ENCODE measurements at places on chromosomes 11 and 22. TPM values are rescaled to one million over a fixed set of nuclear protein-coding genes. Genes with fewer than 3 reads are reported as not detected.
A peak's percentile ranks its signal among the peaks of the same experiment; 100 is the strongest.

GRCh38 chr22:25219948-25220442 lies 556 bp downstream of the CRYBB2 start:
- no peak for DNase-seq
- peaks cover 2% of the 10 kb centered on the region for H3K27me3 ChIP-seq
- H3K36me3 ChIP-seq, result no peaks in the 10 kb centered on the region
- H3K27ac ChIP-seq, result no peak overlapping the region

DNA sequence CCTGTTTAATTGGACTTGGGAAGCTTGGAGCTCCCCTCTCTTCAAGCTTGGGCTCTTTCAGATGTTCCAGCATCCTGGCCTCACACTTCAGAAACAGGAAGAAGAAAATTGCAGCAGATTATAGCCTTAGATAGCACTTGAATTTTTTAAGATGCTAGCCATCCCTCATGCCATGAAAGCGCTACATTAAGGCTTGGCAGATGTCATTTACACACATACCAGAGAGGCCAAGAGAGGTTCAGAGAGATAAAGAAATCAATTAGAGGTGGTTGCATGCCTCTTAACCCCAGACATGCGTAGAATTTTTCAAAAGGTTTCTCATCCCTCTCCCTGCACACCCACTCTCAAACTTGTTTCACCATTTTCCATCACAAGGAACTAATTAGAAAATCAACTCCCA lies 31.9 kb upstream of the DBX1 start:
- H3K27ac ChIP-seq, result no peak overlapping the region
- no peaks in the 10 kb centered on the region for H3K4me1 ChIP-seq

DNA sequence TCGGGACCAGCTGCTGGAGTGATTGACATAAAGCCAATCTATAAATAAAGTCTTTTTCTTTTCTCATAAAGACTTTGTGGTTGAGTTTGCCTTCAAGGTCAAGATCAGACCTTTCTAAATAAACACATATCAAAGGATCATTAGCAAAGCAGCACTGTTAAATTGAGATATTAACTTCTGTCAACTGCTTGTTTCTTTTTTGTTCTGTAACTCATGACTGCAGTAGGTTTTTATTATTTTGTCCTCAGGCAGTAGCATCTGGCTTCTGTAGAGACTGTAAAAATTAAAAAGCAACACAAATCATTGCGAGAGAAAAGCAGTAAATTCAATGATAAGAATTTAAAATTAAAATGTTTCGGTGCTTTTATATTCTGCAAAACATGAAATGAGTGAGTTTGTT lies 77.7 kb upstream of the NNMT start:
- H3K27me3 ChIP-seq, result peaks cover 4% of the 10 kb centered on the region
- peaks cover 30% of the 10 kb centered on the region for H3K4me1 ChIP-seq
- no peak overlapping the region for H3K4me3 ChIP-seq
- H3K36me3 ChIP-seq, result no peaks in the 10 kb centered on the region

DNA sequence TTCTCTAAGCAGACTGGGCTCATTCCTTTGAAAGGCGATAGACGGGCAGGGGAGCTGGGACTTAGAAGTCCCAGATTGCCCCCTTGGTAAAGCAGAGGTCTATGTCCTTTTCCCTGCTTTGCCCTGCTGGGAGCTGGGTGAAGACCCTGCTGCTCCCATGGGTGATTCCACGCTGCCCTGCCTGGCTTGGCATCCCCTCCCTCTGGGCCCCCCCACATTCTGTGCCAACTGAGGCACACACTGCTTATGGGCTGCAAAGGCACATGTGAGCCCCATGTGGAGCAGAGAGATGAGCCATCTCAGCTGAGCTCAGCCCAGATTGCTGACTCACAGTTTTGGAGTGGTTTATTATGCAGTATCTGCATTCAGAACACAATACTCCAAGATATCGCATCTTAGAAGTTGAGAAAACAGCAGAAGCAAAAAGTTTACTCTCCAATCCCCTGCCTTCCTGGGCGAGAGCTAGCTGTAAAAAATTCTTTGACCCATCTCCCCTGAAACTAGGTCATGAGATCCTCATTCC lies 127.2 kb downstream of the ST3GAL4 start:
- no peaks in the 10 kb centered on the region for H3K36me3 ChIP-seq
- DNase-seq, result no peak
- H3K27ac ChIP-seq, result no peak overlapping the region
- peaks cover 9% of the 10 kb centered on the region for H3K27me3 ChIP-seq
- H3K4me1 ChIP-seq, result peaks cover 9% of the 10 kb centered on the region

- H3K36me3 ChIP-seq, result no peaks in the 10 kb centered on the region
- peaks cover 9% of the 10 kb centered on the region for H3K27me3 ChIP-seq
- no peak for DNase-seq
- H3K4me3 ChIP-seq, result no peak overlapping the region
- peaks cover 2% of the 10 kb centered on the region for H3K4me1 ChIP-seq
- H3K27ac ChIP-seq, result no peak overlapping the region
Observed at GRCh38 chr11:123407996-123408597, 22.0 kb upstream of the GRAMD1B start.

- H3K4me1 ChIP-seq, result no peaks in the 10 kb centered on the region
- no peak overlapping the region for H3K4me3 ChIP-seq
- H3K27me3 ChIP-seq, result peaks cover 50% of the 10 kb centered on the region
- H3K36me3 ChIP-seq, result no peaks in the 10 kb centered on the region
Observed at GRCh38 chr22:46457502-46458488, 79.6 kb downstream of the CELSR1 start.

DNA sequence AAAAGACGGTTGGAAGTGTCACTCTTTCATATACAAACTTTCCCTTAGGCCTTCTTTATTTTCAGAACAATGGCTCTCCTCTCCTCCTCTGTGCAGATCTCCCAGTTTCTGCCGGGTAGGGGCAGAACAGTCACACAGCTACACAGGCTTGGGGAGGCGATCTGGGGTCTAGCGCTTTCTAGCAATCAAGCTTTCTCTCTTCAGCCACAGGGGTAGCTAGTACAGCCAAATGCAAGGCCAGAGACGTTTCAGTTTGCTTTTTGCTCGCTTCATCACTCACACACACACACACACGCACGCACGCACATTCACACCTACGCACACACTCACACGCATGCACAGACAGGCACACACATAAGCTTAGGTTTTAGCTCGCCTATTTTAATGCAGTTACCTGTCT lies 104.3 kb downstream of the SPATA19 start:
- no peak for DNase-seq
- peaks cover 6% of the 10 kb centered on the region for H3K27me3 ChIP-seq
- no peak overlapping the region for H3K27ac ChIP-seq
- H3K4me1 ChIP-seq, result no peaks in the 10 kb centered on the region
- no peaks in the 10 kb centered on the region for H3K36me3 ChIP-seq
- no peak overlapping the region for H3K4me3 ChIP-seq

DNA sequence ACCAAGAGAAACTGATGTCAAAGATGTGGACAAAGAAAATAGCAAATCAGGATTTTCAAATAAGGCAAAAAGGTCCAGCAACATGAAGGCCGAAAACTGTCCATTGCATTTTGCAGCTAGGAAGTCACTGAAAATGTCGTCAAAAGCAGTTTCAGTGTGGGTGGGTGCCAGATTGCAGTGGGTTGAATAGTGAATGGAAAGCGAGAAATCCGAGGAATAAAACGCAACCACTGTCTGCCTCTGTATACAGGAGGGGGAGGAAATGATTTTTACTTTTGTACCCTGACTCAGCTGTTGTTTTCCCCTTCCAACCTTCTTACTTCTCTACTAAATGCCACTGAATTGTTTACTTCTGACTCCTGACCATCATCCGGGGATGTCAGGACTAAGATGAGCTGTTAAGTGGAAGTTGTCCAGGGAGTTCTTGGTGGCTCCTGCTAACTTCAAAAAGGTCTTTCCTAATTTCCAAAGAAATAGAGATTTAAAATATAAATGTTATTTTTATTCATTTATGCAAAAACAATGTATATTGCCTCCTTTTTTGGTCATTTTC lies 64.9 kb upstream of the BIRC3 start:
- no peak overlapping the region for H3K4me3 ChIP-seq
- no peaks in the 10 kb centered on the region for H3K27me3 ChIP-seq
- DNase-seq, result no peak
- H3K36me3 ChIP-seq, result no peaks in the 10 kb centered on the region

DNA sequence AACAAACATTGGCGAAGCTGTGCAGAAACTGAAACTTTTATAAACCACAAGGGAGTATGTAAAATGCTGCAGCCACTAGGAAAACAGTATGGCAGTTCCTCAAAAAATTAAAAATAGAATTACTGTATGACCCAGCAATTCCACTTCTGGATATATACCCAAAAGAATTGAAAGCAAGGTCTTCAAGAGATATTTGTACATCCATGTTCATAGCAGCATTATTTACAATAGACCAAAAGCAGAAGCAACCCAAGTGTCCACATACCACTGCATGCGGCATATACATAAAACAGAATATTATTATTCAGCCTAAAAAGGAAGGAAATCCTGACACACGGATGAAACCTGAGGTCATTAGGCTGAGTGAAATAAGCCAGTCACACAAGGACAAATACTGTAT lies 85.8 kb downstream of the RELT start:
- no peak overlapping the region for H3K27ac ChIP-seq
- no peaks in the 10 kb centered on the region for H3K27me3 ChIP-seq
- H3K4me3 ChIP-seq, result no peak overlapping the region
- no peaks in the 10 kb centered on the region for H3K36me3 ChIP-seq
- no peaks in the 10 kb centered on the region for H3K4me1 ChIP-seq

- no peak overlapping the region for H3K27ac ChIP-seq
- no peak for DNase-seq
- no peaks in the 10 kb centered on the region for H3K4me1 ChIP-seq
- no peak overlapping the region for H3K4me3 ChIP-seq
Observed at GRCh38 chr11:93219440-93219839, 21.6 kb upstream of the SLC36A4 start.

DNA sequence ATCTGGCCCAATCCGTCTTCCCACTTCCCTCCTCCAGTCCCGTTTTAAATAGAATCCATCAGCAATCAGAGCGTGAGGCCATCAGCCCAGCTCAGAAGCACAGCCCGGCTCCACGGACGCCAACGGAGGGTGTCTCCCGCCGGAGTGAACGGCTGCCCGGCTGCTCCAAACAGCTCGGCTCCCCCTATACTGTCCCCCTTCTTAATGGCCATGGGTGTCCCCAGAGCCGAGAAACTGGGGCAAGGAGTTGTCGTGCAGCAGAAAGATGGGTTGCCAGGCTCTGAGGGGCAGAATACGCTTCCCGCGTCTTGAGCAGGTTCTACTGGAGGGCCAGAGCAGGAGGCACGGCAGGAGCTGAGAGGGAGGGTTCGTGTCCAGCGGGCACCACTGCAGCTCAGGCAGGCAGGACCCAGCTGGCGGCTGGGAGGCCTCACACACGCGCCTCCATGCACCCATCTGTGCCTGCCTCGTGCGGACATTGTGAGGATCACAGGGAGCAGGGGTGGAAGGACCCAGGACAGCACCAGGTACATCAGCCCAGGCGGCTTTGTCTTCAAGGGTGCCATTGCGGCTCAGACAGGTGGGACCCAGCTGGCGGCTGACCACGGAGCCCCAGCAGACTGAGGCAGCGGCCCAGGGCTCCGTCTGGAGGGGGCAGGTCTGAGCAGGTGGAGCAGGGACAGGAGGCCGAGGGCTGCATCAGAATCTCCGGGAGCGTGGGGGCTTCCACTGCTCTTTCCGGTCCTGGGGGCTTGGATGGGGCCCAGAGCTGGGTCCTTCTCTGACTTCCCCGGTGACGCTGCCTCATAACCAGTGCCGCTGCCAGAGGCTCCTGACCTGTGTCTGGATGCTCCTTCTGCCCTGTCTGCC lies 882.7 kb downstream of the BRD1 start:
- H3K4me1 ChIP-seq, result no peaks in the 10 kb centered on the region
- no peaks in the 10 kb centered on the region for H3K27me3 ChIP-seq
- H3K36me3 ChIP-seq, result no peaks in the 10 kb centered on the region
- H3K4me3 ChIP-seq, result no peak overlapping the region
- DNase-seq, result no peak

DNA sequence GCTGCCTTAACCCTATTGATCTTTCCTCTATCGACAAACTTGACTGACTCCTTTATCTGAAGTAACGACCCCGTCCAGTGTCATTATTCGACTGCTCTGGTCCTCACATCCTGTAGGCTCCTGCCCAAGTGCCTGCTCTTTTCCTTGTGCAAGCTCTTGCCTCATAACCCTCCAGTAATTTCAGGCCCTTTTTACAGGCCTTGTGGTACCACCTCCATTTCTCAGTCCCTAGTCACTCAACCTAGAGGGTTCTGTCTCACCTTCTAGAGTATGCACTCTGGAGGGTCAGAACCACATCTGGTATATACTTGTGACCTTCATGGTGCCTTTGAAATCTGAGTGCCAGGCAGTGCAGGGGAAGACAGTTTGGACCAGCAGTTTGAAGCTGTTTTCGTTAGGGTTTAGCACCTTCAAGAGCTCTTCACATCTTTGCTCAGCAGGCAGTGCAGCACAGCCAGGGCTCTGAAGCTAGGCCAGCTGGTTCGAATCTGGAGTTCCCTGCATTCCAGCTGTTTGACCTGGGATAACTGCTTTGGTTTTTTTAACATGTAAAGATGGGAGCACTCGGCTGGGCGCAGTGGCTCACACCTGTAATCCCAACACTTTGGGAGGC lies 11.2 kb downstream of the SNRPD3 start:
- no peaks in the 10 kb centered on the region for H3K27me3 ChIP-seq
- peaks cover 17% of the 10 kb centered on the region for H3K36me3 ChIP-seq
- no peak overlapping the region for H3K27ac ChIP-seq
- DNase-seq, result no peak
- H3K4me3 ChIP-seq, result no peak overlapping the region
- peaks cover 4% of the 10 kb centered on the region for H3K4me1 ChIP-seq

- H3K4me1 ChIP-seq, result no peaks in the 10 kb centered on the region
- H3K36me3 ChIP-seq, result no peaks in the 10 kb centered on the region
- no peak overlapping the region for H3K27ac ChIP-seq
- no peaks in the 10 kb centered on the region for H3K27me3 ChIP-seq
Observed at GRCh38 chr11:19301361-19301760, 60.6 kb upstream of the E2F8 start.

GRCh38 chr11:128735935-128736605 lies 42.2 kb downstream of the FLI1 start:
- peak overlapping the region; percentile 49 for H3K27ac ChIP-seq
- H3K36me3 ChIP-seq, result no peaks in the 10 kb centered on the region
- no peaks in the 10 kb centered on the region for H3K27me3 ChIP-seq
- peaks cover 94% of the 10 kb centered on the region for H3K4me1 ChIP-seq

DNA sequence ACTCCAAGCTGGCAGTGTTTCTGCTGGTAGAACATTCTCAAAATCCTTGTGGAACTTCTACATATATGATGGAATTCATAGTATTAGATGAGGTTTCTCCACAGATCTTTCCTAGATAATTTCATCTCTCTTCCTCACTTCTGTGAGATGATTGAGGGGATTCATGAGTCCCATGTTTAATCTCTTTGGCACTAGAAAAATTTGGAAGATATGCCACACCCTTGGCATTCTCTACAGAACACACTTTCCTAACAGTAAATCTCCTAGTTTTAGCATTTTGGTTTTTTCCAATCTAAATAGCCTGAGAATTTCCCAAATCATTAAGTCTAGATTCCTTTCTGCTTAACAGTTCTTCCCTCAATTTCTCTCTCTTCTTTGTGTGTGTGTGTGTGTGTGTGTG lies 35.3 kb downstream of the MED15 start:
- peaks cover 41% of the 10 kb centered on the region for H3K4me1 ChIP-seq
- no peak overlapping the region for H3K4me3 ChIP-seq
- H3K27ac ChIP-seq, result no peak overlapping the region
- no peak for DNase-seq

IL10RA gene
- 195 TPM for total RNA-seq

OR52I2 gene
- not detected for total RNA-seq

GRAMD1B gene
- total RNA-seq, result 15.0 TPM

CCDC134 gene
- 14.4 TPM for total RNA-seq

THRSP gene
- total RNA-seq, result not detected

Data from T-cell (primary cell).